ENCODE measurements at places on chromosomes 7 and 10. TPM values are rescaled to one million over a fixed set of nuclear protein-coding genes. Genes with fewer than 3 reads are reported as not detected.

LRRN3 gene
- 4.1 TPM for total RNA-seq

ABLIM1 gene
- 5.2 TPM for total RNA-seq

PPP1R3C gene
- total RNA-seq = 22.5 TPM

VPS37D gene
- 3.7 TPM for total RNA-seq

WEE2 gene
- not detected for total RNA-seq

AKR1C4 gene
- total RNA-seq = not detected

LBX1 gene
- total RNA-seq = not detected

SLC13A1 gene
- not detected for total RNA-seq

GPER1 gene
- 3.2 TPM for total RNA-seq

AKAP9 gene
- total RNA-seq = 13.5 TPM

TCF7L2 gene
- total RNA-seq = 4.9 TPM

HOGA1 gene
- total RNA-seq = under 0.01 TPM
